Muscle of leg (tissue), 16 donors: ENCODE measurements at places on chromosomes 11 and 22.

- DNase-seq = no peak
Observed at GRCh38 chr11:72263361-72263760, 19.4 kb upstream of the PHOX2A start.

- no peak for DNase-seq
Observed at GRCh38 chr11:67437082-67437808, at the start of gene PTPRCAP. TSS of gene PTPRCAP (minus strand) at chr11:67437682. CDS start at chr11:67437619, 63 bp downstream.

DNA sequence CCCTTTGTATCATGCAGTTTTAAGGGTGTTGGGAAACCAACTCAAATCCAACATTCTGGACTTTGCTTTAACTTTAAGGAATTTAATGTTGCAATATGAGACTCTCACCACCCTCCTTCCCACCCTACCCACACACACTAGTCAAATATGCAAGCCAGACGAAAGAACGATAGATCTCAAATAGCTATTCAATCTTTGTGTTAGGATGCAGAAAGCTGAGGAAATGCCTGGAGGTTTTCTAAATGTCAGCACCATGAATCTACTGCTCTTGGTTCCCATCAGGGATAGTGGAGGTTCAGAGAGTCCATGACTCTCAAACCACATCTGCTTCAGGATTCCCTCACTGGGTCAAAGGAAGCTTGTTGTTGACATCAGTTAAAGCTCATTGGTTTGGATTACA lies 33.7 kb downstream of the EXPH5 start:
- DNase-seq = no peak

DNA sequence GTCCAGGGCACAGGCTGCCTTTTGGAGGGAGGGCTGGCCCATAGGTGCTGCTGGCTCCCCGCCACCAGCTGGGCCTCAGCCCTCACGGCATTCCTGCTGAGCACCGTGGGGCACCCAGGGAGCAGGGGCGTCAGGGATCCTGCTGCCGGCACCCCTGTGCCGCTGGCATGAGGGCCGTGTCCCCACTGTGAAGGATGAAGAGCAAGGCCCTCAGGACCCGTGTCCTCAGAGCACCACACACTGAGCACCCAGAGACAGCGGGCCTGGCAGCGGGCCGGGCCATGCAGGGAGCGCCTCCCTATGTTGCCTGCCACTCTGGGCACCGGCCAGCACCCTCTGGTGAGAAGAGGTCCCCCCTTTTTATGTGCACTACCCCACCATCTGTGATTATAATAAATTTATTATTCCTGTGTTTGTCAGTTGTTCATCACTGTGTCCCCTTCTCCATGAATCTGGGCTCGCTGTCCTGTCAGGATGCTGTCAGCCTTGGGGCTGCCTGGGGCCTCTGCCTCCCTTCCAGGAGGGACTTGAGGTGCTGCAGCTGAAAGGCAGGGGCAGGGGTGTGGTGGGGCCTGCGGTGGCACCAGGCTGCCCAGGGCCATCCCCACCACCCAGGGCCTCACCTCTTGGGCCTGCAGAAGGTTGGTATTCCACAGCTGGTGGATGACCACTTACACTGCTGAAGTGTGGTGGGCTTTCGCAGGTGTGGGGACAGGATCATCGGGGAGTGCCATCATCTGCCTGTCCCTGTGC lies 80.0 kb downstream of the MED15 start:
- DNase-seq = no peak

DNA sequence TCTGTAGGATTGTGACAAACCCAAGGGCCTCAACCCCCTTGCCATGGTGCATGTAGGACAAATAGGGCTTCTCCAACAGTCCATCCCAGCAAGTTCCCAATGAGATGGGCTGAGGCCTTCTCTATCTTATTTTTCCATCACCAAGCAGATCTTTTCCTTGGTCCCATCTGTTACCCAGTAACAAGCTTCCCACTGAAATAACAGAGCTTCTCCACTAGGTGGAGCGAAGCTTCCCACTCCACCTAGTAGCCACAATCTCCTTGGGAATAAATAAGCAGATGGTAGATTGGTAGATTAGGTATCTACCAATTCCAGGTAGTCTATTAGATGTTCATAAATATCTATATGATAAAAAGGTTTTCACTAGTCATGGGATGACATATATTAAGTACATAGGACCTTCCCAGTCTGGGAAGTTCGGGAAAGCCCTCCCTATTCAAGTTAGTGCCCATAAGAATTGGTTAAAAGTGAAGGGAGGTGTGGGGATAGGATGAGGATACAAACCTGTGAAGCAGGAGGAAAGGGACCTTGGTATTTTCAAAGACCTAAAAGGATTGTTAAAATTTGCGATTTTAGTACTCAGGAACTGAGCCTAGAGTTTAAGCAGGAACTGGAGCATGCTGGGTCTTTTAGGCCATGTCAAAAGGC lies 5.9 kb upstream of the OR52L1 start:
- DNase-seq = no peak

DNA sequence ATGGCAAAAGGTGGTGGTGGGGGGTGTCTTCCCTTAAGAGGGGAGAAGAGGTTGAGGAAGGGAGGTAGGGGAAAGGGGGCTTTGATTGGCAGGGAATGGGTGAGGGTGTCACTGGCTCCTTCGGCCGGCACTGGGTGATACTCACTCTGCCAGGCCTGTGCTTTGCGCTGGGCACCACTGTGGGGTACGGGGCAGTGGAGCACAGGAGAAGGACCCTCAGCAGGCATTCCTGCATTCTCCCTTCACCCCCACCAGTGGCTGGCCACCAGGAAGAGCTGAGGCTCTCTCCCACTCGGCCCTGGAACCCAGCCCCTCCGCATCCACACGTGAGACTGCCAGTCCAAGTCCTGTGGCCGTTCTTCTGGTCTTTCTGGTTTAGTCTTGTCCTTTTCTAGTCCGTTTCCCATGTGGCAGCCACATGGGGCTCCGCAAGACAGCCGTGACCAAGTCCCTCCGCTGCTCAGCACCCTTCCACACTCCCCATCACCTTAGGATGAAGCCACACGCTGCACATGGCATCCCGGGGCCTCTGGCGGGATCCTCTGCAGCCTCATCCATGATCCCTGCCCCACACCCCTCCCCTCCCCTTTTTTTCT lies 8.0 kb downstream of the CAPN5 start:
- DNase-seq = peak; percentile 2

- DNase-seq = no peak
Observed at GRCh38 chr22:42468841-42469240, 36.6 kb upstream of the NFAM1 start.

DNA sequence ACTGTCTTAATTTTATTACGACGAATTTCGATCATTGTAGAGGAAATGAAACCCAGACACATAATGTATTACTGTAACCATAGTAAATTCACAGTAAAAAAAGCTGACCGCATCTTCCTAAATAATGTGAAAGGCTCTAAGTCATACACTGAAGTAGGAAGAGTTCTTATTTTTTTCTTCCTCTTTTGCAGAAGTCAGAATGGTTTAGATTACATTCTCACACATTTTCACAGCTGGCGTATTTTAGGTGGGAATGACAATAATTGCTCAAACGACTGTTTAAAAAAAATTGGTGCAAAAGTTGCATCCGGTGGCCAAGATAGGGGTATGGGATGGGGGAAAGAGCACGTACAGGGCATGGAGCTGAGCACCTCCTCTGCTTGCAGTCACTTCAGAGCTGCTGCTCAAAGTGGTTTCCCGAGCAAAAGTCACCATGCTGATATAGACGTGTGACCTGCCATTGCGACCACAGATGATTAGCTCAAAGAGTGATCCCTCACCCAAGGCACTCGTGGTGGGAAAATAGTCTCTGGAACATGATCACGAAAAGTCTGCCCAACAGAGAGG lies 35.3 kb downstream of the MMP13 start:
- DNase-seq = peak; percentile 61

GRCh38 chr11:14336507-14337503 lies 22.2 kb downstream of the RRAS2 start:
- DNase-seq = no peak

DNA sequence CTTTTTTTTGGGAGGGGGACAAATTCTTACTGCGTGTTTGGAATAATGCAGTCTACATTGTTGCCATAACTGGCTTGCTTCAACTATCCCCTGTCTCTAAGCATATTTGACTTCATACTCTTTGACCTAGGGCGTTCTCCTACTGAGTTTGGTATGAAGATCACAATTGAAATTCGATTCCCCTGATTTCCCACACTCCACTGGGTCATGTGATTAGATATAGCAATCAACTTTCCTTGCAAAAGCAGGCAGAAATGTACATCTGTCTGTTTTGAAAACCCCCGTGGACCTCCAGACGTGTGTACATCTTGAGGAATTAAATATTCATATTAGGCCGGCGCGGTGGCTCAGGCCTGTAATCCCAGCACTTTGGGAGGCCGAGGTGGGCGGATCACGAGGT lies 13.8 kb upstream of the CARD18 start:
- DNase-seq = no peak

GRCh38 chr11:100240025-100240539 lies 447.0 kb upstream of the ARHGAP42 start:
- DNase-seq = no peak

- no peak for DNase-seq
Observed at GRCh38 chr11:1134848-1135445, 22.8 kb upstream of the MUC5AC start.

DNA sequence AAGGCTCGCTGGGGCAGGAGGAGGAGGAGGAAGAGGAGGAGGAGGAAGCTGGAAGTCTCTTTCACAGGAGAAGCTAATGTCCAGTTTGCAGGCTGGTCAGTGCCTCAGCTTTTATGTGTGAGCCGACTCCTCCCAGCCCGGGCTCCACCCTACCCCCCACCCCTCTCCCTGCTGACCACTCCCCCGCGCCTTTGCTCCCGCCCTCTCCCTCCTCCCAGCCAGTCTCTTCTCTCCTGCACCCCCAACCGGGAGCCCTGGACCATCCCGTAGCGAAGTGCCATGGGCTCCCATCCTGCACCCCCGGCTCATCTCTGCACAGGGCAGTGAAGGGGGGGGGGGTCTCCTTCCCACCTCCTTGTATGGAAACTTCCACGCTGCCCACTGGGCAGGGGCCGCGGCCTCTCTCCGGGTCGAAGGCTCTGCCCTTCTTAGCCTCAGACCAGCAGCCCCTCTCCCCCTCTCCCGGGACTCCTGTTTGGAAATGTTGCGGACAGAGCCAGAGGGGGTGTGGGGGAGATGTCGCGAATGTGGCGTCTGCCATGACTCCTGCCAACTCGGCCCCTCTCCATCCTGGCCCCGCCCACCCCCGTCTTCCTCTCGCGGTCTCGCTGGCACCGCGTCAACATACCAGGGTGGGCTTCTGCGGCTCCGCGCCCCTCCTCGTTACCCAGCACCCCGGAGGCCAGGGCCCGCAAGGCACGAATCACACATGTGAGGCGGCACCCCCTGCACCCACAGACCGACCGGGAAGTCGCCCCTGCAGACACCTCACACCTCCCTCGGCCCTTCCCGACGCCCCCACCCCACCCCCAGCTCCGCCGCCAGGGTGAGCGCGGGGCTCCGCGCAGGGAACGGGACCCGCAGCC lies 1.8 kb downstream of the IGF2 start:
- peak; percentile 95 for DNase-seq

- DNase-seq = no peak
Observed at GRCh38 chr22:20442485-20443284, 5.1 kb upstream of the SCARF2 start.

DNA sequence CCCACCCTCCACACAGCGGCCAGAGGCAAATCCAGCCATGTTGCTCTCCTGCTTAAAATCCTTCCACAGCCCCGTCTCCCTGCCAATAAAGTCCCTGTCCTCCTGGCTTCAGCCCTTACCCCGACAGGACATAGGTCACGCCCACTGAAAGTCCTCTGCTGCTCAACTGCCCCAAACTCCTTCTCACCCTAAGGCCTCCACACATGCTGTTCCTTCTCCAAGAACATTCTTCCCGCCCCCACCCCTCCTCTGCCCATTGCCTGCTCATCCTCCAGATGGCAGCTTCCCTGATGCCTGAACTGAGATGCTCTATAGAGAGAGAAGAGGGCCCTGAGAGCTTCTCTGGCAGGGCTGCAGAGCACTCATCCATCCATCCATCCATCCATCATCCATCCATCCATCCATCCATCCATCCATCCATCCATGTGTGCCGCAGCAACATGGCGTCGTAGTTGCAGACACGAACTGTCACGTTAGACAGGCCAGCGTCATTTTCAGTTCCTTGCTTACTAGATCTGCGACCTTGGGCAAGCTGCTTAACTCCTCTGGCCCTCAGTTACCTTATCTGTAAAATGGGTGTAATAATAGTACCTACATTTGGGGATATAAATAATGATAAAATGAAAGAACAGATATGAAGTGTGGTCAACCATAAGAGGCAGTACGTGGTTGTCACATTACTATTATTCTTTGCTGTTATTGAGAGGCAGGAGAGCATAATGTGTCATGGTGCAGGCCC lies 9.4 kb downstream of the NPTXR start:
- DNase-seq = no peak

GRCh38 chr22:27101288-27101687 lies 443.9 kb downstream of the MIAT start:
- DNase-seq = no peak

GRCh38 chr11:77559686-77560401 lies 29.9 kb upstream of the AQP11 start:
- no peak for DNase-seq

GRCh38 chr11:36142439-36142838 lies 146.8 kb downstream of the COMMD9 start:
- no peak for DNase-seq

DNA sequence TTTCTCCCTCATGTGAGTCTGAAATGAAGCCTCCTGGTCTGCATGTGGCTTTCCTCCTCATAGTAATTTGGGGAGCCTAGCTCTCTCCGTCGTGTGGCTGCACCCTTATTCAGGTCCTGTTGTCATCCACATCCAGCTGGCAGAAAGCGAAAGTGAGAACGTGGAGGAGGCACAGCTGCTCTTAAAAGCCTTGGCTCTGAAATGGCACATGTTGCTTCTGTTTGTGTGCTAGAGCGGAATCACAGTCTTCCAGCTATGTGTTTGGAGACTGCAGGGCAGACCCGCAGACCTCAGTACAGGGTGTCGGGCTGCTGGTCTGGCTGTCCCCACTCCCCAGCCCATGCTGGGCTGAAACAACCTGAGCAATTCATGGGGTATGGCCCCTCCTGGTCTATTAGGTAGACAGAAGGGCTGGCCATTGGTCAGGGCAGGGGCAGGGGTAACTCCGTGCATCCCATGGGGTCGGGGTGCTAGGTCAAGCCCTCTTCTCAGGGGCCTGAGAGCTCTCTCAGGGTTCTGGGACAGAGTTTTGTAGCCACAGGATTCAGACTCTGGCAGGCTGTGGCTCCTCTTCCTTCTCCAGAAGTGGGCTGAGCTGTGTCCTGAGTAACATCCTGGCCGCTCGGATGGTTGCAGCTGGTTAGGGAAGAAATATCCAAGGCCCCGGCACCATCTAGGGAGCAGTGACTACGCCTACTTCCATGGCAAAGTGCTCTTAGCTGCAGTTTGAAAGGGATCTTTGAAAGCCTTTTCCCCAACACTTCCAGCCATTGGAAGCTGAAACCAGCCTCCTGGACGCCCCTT lies 50.6 kb downstream of the C11orf96 start:
- peak; percentile 80 for DNase-seq

- peak; percentile 43 for DNase-seq
Observed at GRCh38 chr11:117071344-117071787, 26.9 kb downstream of the SIK3 start.

- DNase-seq = no peak
Observed at GRCh38 chr22:29299136-29299900, 7.1 kb upstream of the GAS2L1 start.

DNA sequence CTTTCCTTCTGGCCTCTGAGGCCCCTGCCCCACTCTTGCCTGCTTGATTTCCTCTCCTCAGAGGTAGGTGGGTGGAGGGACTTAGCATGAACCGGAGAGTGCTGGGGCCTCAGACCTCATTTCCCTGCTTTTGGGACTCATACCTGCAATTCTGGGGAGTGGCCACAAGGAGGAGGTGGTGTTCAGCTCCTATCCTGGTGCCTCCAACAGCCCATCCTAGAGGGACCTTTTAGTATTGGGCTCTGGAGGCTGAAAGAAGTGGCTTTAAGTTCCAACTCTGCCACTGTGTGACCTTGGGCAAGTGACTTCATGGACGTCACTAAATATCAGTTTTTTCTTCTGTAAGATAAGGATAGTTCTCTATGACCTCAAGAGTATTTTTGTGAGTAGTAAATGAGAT lies 98.6 kb downstream of the KIAA1671 start:
- DNase-seq = no peak
